ENCODE measurements at places on chromosomes 6 and 20.

DNA sequence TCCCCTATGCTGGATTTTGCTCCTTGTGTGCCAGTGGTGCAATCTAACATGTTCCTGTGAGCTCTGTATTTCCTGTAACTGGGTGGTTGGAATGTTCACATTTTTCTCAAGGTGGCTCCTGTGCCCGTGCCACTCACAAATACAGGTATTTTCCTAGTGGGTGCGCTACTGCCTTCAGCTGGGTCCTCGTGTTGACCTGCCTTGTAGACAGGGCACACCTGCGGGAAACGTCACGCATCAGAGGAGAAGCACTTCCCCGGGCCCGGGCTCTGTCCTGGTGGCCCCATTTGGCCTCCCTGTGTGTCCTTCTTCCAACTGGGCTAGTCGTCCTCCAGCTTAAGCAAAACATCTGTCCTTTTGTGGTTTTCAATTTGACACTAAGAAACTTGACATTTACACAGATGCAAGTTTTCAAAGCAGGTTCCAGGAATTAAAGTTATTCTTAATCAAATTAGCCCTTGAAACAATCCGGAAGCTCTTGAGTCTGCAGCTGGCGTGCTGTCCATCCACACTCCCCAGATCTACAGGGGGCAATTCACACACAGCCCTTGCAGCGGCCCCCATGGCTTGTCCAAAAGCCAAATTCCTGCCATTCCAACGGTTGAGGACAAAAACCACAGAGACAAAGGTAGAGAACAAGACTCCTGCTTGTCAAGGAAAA, 275.1 kb downstream of the CDC5L start:
- DNase-seq = no peak

- DNase-seq = no peak
Measured at GRCh38 chr20:61798632-61799031, 267.0 kb downstream of the TAF4 start.

DNA sequence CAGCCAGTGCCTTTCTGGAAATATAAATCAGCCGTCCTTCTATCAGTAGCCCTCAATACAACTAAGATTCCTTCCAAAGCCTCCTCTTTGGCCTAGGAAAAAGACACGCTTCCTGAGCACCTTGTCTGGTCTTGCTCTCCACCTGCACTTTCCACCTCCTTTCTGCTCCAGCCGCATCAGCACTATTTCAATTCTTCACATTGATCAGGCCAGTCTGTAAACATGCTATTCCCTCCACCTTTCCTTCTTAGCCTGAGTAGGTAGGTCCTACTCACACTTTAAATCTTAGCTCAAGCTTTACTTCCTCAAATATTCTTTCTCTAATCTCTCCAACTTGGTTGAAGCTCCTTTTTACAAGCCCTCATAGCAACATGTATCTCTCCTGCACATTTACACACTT, 11.4 kb downstream of the RANBP9 start:
- no peak for DNase-seq

DNA sequence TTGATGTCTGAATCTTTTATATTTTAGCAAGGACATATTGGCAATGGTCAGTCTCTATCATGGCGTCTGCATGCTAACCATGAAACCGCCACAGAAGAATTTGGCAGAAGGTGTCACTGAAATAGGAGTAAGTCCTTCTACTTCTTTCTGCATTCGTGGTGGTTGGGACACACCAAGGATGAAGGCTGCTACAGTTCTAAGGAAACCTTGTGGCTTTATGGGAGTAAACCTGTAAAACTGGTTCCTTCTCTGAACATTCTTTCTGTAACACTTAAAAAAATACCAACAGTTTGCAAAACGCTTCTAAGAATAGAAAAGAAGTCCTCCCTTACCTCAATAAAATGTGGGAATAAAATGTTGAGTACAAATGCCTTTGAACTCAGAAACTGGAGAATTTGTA, 195.3 kb downstream of the SLC24A3 start:
- no peak for DNase-seq

DNA sequence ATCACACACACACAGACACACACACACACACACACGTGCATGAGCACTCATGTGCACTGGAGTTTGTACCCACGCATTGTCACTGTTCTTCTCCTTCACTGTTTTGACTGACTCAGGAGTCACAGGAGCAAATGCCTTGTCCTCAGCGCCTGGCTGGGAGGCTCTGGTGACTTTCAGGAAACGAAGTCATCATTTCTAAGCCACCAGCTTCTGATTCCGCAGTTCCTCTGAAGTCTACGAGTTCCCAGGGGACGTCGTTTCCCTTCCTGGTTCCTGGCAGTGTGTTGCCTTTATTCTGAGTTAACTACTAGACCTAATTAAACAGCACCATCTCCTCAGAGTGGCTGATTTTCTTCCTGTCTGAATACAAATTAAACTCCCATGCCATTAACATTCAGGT, 82.2 kb upstream of the PMEPA1 start:
- no peak for DNase-seq

DNA sequence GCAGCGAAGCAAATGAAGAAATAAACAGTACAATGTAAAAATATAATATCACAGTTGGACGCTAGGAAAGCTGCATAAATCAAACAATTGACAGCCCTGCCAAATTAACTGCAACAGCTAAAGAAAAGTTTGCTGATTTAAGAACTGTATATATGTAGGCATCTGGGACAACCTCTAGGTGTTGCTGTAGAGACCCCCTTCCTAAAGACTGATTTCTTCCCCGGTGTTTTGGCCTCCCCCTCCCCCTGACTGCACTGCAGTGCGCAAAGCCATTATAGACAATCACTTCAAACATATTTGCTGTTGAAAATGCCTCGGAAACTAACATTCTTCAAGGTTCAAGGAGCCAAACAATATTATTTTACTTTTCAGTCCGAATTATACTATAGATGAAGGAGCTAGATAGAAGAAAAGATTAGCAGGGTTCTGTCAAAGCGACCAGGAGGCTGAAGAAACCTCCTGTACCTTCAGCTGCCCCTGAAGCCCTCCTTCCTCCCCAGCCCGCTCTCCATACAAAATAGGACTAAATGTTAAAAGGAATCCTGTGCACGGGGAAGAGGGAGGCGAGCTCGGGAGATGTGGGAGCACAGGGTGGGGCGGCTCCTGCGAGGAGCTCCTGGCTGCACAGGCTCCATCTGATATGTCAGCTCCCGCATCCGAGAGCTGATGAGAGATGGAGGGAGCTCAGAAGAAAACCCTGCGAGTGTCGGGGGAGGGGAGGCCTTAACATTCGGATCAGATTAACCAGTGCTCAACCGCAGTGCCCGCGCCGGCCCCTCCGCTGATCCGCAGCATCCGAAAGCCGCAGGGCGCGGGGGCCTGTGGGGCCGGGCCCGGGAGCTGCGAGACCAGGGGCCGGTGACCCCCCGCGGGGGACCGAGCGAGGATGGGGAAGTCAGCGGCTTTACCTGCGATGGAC, 822 bp downstream of the ELOVL4 start:
- peak; percentile 23 for DNase-seq

GRCh38 chr20:47747669-47748031, 37.6 kb downstream of the SULF2 start:
- no peak for DNase-seq

GRCh38 chr6:31399589-31400466, 3.6 kb upstream of the MICA start:
- peak; percentile 29 for DNase-seq

DNA sequence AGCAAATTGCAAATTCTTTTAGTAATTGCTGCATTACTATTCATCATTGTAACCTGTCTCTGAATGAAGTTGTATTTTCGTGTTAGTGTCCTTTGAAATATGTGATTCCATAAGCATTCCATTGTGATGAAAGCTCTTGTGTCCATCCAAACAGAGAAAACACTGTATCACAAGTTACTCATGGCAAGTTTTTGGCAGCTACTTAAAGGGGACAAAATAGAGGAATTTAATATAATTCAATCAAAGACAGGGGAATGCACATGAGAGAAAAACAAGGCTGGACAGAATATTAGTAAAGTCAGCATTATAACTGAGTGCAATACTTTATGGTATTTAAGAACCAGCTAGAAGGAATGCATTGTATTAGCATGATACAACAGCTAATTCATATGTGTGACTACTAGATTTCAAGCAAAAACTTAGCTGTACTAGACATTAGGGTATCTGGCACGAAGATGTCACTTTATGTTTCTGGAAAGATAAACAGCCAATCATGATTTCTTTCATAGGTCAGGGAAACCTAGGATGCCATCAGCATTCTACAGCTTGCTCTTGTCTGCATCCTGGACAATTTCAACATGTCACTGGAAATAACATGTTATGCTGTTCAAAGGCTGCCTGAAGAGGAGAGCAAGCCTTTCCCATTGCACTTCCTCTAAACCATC, 270.6 kb upstream of the MARCKS start:
- DNase-seq = no peak

DNA sequence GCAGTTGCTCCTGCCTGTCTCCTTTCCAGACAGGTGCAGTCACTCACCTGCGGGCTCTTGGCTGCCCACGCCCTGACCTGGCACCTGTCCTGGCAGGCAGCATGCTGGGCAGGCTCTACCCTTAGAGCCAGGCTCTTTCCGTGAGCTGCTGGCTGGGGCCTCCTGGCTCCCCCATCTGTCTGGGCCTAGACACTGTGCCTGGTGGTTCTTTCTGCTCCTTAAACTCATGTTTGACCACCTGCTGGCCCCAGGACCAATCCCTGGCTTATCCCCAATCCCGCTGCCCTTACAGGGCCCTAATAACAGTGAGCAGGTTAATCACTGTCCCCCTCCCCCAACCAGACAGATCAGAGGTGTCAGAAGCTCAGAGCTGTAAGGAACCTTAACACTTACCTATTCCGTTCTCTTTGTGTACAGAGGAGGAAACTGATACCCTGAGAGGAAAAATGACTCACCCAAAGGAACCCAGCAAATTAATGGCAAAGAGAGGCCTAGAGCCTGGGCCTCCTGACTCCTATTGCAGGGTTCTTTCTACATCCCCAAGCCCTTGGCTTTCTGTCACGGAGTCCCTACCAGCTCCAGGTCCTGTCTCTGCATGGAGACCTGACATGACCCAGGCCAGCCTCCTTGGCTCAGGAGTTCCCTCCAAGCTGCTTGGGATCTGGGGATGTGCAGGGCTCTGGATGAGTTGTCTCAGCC, 54.7 kb downstream of the RAB44 start:
- DNase-seq = no peak

Measured in activated gamma-delta T cell (primary cell).